ENCODE measurements at places on chromosomes 5 and 9.

DNA sequence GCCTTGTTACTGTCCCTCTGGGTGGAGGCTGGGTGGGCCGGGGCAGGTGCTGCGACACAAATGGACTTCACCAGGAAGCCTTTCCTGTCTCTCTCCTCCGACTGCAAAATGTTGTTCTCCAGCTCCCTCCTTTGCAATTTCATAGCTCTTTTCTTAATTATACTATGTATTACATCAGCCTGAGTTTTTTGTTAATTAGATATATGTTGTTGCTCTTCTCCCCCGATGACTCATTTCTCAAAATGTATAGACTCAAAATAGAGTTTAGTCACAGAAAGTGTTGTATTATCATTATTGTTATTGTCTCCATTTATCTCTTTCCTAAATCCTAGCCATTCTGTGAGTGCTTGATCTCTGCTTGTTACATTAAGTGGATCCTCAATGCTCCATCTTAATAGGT, 122.4 kb upstream of the OSMR start:
- DNase-seq, result no peak

GRCh38 chr5:40150896-40151295, 528.8 kb upstream of the PTGER4 start:
- no peak for DNase-seq

DNA sequence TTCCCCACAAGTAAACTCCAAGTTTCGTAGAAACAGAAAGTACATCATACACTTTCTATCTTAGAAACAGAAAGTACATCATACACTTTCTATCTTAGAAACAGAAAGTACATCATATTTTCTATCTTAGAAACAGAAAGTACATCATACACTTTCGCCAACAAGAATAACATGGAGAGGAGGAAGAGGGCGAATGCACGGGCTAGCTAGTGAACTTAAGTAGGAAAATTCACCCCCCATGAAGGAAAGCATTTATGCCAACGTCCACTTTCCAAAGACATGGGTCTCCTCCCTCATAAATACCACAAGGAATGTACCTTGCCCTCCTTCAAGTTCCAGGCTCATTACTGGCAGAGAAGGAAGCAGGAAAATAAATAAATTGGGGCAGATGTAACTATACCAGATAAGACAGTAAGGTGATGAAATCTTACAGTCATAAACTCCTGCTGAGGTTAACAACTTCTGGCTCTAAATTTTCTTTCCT, 64.7 kb downstream of the FRMD3 start:
- DNase-seq, result no peak

- no peak for DNase-seq
Measured at GRCh38 chr5:96344678-96345577, 88.1 kb downstream of the PCSK1 start.

- DNase-seq, result no peak
Measured at GRCh38 chr5:181259283-181259682, 1.7 kb downstream of the TRIM52 start.

DNA sequence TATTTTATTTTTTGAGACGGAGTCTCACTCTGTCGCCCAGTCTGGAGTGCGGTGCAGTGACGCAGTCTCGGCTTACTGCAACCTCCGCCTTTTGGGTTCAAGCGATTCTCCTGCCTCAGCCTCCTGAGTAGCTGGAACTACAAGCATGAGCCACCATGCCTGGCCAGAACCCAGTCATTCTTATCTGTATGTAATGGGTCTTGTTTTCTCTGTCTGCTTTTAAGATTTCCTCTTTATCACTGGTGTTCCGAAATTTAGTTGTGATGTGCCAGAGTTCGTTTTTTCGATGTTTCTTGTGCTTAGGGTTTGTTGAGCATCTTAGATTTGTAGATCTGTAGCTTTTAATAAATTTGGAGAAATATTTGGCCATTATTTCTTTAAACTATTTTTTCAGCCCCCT, 19.2 kb downstream of the SLC25A25 start:
- DNase-seq, result no peak

GRCh38 chr5:89759802-89760201, 649.8 kb downstream of the CETN3 start:
- DNase-seq, result no peak

GRCh38 chr5:137589185-137589584, 90.1 kb upstream of the SPOCK1 start:
- no peak for DNase-seq

GRCh38 chr5:122144236-122144635, 14.9 kb downstream of the ZNF474 start:
- DNase-seq, result no peak

DNA sequence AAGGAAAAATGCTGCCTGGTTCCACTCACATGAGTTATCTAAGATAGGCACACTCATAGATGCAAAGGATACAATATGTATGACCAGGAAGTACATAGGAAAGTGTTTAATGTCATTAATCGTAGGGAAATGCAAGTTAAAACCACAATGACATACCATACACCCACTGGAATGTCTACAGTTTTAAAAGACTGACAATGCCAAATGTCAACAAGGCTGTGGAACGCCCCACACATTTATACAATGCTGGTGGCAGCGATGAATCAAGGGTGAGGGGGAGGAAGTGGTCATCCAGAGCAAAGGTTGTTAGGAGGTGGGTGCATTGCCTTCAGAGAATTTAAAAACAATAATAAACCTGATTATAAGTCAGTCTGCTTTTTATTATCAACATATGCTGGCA, 437.8 kb downstream of the ARHGEF28 start:
- DNase-seq, result no peak

- no peak for DNase-seq
Measured at GRCh38 chr9:88741335-88741734, 206.4 kb downstream of the NXNL2 start.

GRCh38 chr9:113594484-113595299, 131.2 kb downstream of the RGS3 start:
- DNase-seq, result no peak

GRCh38 chr5:411728-412127, 31.2 kb upstream of the EXOC3 start:
- DNase-seq, result no peak

DNA sequence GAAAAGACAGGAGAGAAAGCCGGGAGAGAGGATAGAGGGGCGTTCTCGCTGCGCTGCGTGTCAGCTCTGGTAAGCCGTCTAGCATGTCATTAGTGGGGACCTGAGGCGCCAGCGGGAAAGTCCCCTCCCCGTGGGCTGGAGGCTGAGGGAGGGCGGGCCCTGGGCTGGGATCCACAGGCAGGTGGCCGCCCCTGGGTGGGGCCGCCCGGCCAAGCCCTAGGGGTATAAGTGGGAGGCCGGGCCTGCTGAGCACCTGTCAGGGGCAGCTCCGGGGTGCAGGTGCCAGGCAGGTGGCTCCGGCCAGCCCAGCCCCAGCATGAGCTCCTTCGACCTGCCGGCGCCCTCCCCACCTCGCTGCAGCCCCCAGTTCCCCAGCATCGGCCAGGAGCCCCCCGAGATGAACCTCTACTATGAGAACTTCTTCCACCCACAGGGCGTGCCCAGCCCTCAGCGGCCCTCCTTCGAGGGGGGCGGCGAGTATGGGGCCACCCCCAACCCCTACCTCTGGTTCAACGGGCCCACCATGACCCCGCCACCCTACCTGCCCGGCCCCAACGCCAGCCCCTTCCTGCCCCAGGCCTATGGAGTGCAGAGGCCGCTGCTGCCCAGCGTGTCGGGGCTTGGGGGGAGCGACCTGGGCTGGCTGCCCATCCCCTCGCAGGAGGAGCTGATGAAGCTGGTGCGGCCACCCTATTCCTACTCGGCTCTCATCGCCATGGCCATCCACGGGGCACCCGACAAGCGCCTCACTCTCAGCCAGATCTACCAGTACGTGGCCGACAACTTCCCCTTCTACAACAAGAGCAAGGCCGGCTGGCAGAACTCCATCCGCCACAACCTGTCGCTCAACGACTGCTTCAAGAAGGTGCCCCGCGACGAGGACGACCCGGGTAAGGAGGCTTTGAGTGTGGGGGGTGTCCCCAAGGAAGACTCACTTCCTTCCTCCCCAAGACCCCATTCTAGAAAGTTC, at the start of gene FOXI1:
Gene FOXI1 (plus strand): TSS at position 256 of the 970 bp plus-strand sequence. CDS start 61 bp downstream, at position 317.
- no peak for DNase-seq

DNA sequence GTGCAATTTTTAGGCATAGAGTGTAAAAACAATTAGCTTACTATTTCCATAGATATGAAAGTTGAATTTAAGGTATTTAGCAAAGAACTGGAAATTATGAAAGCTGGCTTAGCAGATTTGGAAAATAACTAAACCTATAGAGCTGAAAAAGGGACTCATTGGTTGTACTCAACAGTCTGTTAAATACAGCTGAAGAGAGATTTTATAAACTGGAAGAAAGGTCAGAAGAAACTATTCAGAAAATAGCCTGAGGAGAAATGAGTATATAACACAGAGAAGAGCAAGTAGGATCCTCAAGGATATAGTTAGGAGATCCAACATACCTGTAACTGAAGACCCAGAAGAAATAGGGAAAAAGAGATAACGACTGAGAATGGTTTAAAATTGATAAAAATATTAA, 97.6 kb upstream of the SLIT3 start:
- DNase-seq, result no peak

DNA sequence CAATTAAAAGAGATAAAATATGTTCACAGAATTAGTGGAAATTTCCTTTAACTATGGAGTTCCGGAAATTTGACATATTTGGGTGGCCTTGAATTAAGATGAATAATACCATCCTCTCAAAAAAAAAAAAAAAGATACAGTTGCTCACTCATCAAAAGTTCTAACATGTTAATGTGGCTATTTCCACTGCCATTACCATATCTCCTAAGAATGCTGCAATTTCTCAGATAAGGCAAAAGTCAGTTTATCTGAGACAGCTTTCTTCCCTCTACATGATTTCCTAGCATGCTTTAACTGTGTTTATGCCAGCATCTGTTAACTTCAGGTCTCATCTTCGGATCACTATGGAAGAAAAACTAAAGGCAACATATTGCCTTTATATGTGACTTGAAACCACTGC, 2.6 kb downstream of the FASTKD3 start:
- no peak for DNase-seq

GRCh38 chr5:136200130-136200529, 7.2 kb upstream of the SMIM32 start:
- no peak for DNase-seq

DNA sequence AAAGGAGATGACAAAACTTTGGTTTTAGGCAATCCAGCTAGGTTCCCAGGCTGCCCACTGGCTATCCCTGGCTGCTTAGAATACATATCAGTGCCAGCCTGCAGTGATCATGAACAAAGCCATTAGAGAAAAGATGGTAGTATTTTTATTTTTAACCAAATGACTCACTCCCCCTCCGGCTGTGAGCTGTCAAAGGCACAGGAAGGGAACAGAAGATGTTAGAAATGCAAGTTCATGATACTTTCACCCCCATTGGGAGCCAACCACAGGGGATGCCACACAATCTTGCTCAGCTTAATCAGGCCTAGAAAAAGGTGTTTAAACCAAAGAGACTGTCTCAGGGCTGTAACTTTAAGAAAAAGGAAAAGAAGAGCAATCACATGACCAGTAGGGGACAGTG, 70.3 kb upstream of the ASTN2 start:
- no peak for DNase-seq

All from activated CD4-positive, CD25-positive, alpha-beta regulatory T cell treated with anti-CD3 and anti-CD28 coated beads, Interleukin-2, amount 50 U/mL, for 72 hours (primary cell).